ENCODE measurements at places on chromosomes 3 and 15.
A peak's percentile ranks its signal among the peaks of the same experiment; 100 is the strongest.

DNA sequence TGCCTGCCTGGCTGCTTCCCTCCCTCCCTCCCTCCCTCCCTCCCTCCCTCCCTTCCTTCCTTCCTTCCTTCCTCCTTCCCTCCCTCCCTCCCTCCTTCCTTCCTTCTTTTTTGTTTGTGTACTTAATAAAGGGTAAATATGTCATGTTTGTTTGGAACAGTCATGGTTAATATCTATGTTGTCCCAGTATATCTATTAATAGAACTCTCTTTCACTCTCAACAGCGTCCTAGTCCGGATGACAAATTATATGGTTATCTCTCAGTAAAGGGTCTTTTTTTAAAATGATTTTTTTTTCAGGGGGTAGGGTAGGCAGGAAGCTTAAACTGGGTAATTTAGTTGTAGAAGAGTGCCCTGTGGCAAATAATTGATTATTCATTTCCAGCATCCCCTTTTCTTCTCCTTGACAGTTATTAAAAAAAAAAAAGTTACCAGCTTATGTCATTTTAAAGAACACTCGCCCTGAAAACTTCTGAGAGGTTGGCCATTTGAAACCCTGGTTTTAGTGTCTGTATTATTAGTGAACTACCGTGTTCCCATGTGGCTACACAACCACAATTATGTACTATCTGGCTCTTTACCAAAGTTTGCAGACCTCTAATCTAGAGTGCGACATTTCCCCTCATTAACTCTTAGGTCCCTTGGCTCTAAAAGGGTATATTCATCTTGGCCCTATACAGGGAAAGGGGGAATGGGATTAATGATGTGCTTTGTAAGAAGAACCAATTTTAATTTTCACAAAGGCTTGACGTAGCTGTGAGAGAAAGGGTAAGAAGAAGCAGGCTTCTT, 13.7 kb downstream of the TAGLN3 start:
- no peak for DNase-seq

DNA sequence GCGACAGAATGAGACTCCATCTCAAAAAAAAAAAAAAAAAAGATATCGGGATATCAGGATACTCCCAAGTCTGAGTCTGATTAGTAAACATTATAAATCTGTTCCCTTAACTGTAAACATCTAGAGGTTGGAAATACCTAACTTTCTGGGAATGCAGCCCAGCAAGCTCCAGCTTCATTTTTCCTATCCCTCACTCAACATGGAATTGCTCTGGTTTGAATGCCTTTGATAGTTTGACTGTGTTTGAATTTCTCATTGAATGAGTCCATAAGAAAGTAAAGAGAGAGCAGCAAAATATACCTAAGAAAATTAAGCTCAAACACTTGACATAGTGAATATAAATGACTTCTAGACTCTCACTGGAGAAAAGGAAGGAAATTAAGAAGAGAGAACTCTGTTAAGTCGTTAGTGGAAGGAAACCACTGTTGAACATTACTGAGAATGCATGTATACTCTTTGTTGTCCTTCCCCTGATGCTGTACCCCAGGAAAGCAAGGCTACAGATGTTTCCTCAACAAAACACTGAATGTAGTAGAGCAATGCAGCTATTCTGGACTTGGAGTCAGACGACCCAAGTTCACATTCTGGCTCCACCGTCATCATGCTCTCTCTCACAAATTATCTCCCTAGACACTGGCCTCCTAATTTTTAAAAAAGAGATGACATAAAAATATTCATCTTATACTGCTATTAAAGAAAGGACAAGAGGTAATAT, 62.4 kb downstream of the CD200 start:
- DNase-seq, result no peak

GRCh38 chr3:114108137-114108536, 51.6 kb downstream of the QTRT2 start:
- DNase-seq, result no peak

- peak; percentile 17 for DNase-seq
Measured at GRCh38 chr3:157618075-157618760, 115.0 kb upstream of the VEPH1 start.

GRCh38 chr3:188954590-188955208, 217.1 kb upstream of the TPRG1 start:
- DNase-seq, result peak; percentile 55

- no peak for DNase-seq
Measured at GRCh38 chr3:79765911-79766310, 1.9 kb downstream of the ROBO1 start.

- DNase-seq, result no peak
Measured at GRCh38 chr15:88120026-88120425, 136.5 kb downstream of the NTRK3 start.

- DNase-seq, result no peak
Measured at GRCh38 chr3:139505829-139506386, 29.6 kb upstream of the RBP2 start.

DNA sequence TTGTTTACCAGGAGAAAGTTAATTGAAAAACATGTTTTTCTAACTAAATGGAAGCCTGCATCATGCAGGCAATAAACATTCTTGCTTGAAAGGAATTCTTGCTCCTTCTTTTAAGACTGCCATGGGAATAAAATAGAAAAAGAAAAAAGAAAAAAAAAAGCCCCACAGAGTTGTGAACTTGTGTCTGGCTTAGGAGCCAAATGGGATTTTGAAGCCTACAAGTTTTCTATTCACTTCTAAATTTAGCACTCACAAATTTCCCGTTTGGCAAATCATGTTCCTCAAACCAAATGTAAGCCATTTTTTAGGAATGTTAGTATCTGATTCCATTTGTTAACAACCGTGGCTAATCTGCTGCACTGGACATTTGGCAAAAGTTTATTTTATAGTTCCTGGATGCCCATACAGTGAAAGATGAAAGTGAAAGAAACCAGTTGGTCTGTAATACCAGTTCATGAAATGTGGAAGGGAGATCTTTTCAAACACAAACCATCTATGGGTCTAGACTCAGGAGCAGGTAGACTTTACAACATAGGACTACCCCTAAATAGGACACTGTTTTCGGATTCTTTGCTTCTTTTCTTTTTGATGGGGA, 133.8 kb upstream of the GMNC start:
- DNase-seq, result no peak

- DNase-seq, result no peak
Measured at GRCh38 chr3:183310936-183311335, 57.9 kb downstream of the B3GNT5 start.

GRCh38 chr3:17050071-17050470, 165.3 kb downstream of the PLCL2 start:
- no peak for DNase-seq
